Activated CD4-positive, alpha-beta T cell treated with anti-CD3 and anti-CD28 coated beads, Interleukin-2, amount 50 U/mL, for 16 hours (primary cell): ENCODE measurements at places on chromosomes 6 and 20.

- DNase-seq = peak; percentile 14
Observed at GRCh38 chr6:154251116-154251515, 105.5 kb downstream of the IPCEF1 start.

DNA sequence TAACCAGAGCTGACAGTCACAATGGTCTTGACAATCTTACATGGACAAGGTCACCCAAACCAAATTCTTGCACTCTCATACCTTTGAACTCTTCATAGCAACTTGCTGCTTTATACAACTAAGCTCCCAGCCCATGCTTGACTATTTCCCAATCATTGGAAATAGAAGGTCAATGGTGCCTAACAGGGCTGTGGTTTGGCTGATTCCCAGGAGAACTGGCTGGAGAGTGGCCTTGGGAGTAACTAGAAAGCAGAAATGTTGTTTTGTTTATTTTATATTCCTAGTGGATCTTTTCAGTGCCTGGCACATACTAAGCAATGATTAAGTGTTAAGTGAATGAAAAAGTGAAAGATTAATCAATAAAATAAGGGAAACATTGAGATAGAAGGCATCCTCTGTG, 3.0 kb downstream of the SPINT4 start:
- no peak for DNase-seq

GRCh38 chr6:56745971-56746370, 103.3 kb upstream of the DST start:
- DNase-seq = no peak

DNA sequence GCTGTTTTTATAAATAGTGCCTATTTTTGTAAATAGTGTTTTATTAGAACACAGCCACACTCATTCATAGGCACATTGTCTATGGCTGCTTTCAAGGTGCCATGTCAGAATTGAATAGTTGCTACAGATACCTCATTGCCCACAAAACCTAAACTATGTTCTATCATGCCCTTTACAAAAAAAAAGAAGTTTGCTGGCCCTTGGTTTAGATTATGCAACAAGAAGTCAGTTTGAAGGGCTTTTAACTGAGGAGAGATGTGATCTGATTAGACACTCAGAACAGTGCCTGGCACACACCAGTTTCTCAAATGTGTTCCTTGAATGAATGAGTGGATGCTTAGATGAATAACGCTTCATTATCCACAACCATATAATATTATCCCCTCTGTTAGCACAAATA, 366.1 kb downstream of the MAFB start:
- no peak for DNase-seq

DNA sequence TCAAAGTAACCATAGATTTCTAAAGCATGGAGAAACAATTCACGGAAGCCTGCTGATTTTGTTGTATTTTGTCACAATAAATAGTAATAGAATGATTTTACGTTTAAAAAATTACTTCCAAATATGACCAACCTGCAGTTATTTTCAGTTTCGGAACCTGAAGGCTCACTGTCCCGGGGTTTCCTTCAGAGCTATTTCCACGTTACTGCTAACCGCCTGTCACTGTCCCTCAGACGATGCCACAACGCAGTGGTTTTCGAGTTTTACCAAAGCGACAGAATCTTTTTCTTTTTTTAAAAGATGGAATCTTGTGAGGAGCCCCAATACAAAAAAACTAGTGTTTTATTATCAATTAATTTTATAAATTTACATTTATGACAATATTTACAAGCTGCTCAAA, 40.5 kb downstream of the PSMG4 start:
- no peak for DNase-seq

DNA sequence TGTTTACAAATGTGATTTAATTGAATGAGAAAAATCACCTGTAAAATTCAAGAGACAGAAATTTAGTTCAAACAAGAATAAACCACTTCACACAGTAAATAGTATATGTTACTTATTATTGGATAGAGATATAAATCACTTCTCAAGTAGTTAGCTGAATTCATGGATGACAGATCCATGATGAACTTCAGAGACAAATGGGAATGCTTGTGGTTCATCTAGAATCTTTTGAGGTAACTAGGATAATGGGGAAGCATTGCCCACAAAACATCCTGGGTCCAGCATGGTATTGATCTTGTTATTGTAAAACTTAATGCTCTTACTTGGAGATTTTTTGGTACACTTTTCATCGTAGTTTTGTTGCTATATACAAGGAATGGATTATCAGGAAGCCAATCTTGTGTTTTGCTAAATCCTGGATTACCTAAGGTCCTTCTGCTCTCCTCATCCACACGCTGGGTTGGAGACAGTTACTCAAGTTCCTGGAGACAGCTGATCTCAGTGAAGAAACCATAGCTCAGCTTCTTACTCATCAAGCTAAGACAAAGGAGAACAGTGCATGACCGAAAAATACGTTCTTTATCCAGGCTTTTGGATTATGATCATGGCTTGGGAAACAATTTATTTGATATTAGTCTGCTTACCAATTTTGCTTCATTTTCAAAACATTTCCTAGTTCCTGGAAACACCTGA, 142.5 kb upstream of the PREP start:
- no peak for DNase-seq

DNA sequence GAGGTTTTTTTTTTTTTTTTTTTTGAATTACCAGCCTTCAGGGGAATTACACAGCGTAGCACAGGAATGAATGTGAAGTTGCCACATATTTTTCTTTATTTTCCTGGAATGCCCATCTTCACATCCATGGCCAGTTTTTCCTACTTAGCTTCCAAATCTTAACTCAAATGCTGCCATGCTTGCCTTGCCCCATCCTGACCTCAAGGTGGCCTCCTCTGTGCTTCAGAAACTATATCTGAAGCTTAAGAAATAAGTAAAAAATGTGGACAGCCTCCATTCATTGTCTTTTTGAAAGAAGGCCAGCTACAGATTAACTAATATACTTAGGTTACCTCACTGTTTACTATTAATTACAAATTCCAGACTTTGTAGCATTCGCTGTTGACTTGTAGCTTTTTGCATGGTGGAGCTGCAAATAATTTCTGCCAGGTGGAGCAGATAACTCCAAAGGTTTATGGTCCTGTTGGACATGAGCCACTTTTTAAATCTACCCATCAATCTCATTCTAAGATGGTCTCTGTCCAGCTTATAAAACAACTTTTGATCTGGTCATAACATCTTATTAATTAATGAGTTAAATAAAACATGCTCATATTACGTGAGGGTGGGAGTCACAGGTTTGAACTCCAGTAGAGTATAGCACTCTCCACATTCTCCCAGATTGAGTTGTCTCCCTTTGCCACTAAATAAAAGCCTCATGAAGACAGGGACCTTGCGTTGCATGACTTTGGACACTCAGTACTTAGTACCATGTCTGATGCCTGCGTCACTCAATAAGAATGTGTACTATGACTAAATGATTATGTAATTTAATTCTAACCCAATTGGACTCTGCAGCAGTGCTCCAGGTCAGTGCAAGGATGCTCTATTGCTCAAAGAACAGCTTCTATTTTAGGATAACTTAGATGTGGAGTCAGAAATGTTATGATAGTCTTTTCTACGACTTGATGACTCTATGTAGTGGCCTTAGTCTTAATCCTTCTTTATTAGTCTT, 678.6 kb upstream of the CITED2 start:
- no peak for DNase-seq

DNA sequence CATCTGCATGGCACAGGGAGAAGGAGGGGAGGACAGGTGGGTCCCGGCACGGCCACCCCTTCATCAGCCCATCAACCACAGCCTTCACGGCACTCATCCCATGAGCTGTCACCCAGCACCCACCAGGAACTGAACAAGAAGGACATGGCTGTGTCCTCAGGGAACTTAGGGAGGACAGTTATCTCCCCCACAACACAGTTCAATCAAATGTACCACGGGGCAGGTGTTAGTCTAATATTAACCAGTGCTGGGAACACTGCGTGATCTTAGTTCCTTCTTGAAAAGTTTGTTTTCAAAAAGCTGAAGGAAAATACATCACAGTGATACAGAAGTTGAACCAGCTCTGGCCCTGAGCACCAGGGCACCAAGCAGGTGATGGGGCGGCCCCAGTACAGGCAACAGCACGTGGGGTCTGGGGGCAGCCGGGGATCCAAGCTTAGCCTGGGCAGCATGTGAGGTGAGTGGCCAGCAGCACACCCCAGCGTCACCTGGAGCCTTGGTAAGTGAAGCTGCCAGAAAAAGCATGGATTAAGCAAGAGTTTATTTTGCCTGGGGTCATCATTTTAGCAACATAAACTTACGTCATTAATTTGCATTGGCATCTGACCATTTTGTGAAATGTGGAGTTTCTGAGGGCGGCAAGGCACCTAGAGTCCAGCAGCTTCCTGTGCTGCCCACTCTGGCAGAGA, 35.5 kb upstream of the AFDN start:
- DNase-seq = no peak

GRCh38 chr6:130307752-130308361, 58.0 kb upstream of the TMEM200A start:
- DNase-seq = peak; percentile 28

- no peak for DNase-seq
Observed at GRCh38 chr6:167005350-167006159, 6.4 kb downstream of the CEP43 start.

GRCh38 chr20:53833333-53834061, 236.9 kb downstream of the BCAS1 start:
- no peak for DNase-seq

DNA sequence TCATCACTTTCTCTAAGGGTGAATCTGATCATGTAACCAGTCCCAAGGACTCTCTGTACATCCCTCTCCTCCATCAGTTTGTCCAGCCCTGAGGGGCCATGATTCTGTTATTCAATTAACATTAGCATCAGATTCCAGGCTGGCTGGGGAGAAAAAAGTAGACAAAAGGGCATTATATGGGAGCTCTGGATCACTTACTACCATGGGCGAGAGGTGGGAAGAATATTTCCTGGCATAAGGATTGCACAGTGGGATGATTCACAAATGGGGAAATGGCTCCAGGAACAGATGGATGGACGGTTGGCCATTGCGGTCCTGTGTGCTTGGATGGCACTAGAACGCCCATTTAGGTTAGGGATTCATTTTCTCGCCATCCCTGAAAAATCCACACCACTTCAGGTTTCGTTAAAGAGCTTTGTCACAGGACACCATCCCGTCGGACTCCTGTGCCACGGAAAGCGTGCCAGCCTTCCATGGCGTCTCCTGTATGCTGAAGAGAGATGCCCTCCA, 112.6 kb downstream of the THBS2 start:
- no peak for DNase-seq

DNA sequence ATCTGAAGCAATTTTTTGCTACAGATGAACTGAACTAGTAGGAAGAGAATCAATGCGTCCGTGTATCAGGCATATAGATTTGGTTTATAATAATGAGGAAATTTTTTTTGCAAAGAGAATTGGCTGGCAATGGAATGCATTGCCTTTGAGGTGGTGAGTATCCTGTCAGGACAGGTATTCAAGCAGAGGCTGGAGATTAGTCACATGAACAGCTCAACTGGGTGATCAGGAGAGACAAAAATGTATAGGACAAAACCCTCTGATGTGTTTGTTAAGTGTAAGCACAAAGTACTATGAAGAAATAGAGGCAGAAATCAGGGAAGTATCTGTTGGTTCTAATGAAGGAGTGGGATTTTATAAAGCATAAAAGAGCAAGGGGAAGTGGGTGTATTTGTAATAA, 80.5 kb downstream of the ISM1 start:
- DNase-seq = no peak

GRCh38 chr20:36975099-36975818, 23.8 kb upstream of the SAMHD1 start:
- peak; percentile 61 for DNase-seq

GRCh38 chr6:149031201-149031858, 284.5 kb downstream of the UST start:
- peak; percentile 23 for DNase-seq

DNA sequence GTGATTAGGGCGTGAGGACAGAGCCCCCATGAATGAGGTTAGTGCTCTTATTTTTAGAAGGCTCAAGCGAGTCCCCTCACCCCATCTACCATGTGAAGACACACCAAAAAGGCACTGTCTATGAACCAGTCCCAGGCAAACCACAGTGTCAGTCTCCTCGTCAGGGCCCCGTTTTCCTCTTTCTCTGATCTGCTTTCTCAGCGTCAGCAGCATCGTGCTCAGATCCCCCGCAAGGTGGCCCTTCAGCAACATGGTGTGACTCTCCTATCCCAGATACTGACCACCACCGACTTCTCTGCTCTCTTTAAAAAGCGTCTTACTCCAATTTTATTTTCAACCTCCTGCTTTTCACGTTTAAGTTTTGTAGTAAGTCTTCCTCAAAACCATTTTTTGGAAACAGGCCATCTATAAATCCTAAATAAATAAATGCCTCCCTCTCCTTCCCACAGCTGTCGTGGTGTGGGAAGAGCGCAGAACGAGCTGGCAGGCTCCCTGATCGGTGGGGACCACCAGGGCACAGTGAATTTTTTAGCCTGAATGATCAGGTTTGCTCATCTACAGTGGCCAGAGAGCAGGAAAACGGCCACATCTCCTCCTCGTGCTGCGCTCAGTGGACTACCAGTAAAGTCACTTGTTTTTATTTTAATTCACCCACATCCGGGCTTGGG, 113.1 kb downstream of the BMP7 start:
- no peak for DNase-seq

DNA sequence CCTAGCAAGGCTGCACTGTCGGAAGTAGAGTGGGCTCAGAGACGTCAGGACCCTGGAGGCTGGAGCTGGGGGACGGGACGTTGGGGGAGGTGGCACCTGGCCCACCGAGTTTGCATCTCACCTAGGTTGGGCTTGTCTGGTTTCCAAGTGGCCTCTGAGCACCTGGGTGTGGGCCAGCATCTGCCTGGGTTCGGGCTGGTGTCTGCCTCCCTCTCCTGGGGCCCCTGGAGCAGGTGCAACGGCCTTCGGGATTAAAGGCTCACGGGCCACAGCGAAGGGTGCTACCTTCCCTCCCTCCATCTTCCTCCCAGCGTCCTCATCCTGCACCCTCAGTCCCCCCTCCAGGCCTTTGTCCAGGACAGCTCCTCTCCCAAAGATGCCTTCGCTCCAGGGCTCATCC, 6.0 kb downstream of the HRH3 start:
- DNase-seq = no peak

- DNase-seq = peak; percentile 60
Observed at GRCh38 chr6:169654598-169655391, 47.0 kb downstream of the WDR27 start.

DNA sequence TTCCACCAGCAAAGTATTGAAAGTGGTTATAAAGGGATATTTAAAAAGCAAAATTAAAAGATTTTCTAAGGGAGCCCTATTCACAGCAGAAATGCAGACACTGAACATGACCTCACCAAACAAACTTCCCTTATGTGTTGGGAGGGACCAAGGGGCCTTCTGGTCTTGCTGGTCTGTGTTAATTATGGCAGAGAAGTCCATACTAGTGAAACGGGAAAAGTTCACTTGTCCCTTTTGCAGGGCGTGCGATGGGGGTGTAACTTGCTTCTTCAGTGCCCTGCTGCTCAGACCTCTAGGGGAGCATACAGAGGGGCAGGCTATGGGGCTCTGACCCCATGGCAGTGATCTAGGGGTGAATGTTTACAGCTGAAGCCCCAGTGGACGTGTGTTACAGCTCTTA, 53.0 kb upstream of the ZNF337 start:
- DNase-seq = no peak

GRCh38 chr6:31736768-31737314, 511 bp upstream of the CLIC1 start:
- DNase-seq = no peak
